SK-N-MC (cell line): ENCODE measurements at places on chromosomes 6 and 20.

DNA sequence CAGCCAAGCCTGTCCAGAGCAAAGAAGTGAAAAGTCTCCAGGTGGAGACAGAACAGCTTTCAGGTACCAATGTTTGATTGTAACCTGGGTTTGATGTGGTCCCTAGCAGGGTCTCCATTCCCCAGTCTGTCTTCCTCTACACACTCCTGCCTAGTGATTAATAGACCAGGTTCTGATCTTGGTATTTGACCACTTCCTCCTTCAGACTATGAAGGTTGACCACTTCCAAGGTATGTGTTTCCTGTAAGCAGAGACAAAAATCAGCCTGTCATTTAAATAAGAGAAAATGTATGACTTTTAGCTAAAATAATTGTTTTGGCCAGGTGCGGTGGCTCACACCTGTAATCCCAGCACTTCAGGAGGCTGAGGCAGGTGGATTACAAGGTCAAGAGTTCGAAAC, 41.8 kb upstream of the TOP1 start:
- no peak for DNase-seq

GRCh38 chr6:38169221-38169976, 349.9 kb downstream of the ZFAND3 start:
- no peak for DNase-seq

DNA sequence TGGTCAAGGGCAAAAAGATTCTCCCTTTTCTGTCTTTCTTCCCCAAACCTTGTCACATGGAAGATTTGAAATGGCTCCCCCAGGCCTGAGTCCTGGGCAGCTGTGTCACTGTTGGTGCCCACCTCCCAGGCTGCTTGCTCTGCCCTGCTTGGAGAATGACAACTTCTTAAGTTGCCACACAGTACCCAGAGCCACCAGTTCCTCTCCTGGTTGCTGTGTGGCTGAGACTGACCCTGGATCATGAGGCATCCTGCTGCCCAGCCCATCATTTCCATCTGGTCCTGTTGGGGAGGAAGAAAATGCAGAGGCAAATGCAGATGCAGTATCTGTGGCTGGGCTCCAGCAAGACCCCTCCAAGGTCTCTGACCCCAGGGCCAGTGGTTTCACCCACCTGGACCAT, 113.7 kb downstream of the PHACTR3 start:
- no peak for DNase-seq

- no peak for DNase-seq
Observed at GRCh38 chr6:52251113-52251512, 6.8 kb upstream of the IL17F start.

DNA sequence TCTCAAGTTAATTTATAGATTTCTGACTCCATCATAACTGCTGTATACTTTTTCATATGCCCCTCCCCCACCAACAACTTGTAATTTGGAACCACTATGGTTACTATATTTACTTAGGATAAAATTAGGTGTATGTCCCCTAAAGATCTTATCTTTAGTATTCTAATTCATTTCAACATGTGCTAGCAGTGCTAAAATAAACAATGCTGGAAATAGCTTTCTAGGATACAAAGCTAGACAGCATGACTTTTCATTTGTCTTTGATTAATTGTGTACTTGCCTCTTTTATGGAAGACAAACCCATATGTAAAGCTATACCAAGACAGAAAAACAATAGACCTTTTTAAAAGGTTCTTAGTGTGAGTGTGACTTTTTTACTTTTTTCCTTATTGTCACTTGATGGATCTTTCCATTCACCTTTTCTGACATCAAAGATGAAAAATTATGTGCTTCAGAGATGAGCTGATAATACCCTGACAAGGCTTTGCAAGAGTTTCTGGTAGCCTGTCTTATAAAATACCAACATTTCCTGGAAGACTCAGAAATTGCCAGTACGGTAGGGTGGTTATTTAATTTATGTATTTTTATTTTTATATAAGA, 31.2 kb upstream of the POPDC3 start:
- no peak for DNase-seq

DNA sequence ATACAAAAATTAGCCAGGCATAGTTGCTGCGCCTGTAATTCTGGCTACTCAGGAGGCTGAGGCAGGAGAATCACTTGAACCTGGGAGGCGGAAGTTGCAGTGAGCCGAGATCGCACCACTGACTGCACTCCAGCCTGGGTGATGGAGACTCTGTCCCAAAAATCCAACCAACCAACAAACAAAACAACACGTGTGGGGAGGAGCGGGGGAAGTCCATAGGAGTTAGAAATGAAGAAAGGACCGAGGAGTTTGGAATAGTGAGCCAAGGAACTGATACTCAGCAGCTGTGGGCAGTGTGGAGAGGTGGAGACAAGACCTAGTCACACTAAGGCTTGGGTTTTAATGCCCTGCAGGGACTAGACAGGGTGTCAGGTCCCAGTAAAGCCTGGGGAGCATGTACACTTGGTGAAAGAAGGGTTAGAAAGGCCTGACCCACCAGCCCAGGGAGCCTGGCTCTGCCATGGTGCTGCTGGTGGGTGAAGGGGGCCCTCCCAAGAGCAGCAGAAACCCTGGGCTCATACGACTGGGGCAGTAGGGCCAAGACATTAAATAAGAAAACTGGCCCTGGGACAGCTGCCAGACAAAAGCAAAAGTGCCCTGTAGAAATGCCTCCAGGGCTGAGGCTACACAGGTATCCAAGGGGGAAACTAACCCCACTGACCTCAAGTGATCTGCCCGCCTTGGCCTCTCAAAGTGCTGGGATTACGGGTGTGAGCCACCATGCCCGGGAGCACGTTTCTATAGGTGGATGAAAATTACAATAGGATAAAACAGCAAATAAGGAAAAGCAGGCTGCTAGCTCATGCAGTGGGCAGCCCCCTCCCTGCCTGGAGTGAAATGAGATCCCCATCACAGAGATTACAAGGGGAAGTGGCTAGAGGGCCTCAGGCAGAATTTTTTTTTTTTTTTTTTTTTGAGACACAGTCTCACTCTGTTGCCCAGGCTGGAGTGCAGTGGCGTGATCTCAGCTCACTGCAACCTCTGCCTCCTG, 58.0 kb downstream of the MYH7B start:
- DNase-seq: no peak

GRCh38 chr6:110482774-110483400, 6.5 kb upstream of the SLC22A16 start:
- DNase-seq: no peak

GRCh38 chr6:133837801-133838349, 51.0 kb upstream of the TCF21 start:
- no peak for DNase-seq

GRCh38 chr6:73985891-73986290, 289.9 kb downstream of the CD109 start:
- no peak for DNase-seq

DNA sequence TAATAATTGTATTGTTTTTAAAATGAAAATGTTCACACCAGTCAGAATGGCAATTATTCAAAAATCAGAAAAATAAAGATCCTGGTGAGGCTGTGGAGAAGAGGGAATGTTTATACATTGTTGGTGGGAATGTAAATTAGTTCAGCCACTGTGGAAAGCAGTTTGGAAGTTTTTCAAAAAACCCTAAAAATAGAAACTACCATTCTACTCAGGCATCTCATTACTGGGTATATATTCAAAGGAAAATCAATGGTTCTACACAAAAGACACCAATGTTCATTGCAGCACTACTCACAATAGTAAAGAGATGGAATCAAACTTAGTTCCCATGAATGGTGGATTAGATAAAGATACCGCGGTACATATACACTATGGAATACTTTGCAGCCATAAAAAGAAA, 461.5 kb upstream of the ADGRB3 start:
- DNase-seq: no peak

DNA sequence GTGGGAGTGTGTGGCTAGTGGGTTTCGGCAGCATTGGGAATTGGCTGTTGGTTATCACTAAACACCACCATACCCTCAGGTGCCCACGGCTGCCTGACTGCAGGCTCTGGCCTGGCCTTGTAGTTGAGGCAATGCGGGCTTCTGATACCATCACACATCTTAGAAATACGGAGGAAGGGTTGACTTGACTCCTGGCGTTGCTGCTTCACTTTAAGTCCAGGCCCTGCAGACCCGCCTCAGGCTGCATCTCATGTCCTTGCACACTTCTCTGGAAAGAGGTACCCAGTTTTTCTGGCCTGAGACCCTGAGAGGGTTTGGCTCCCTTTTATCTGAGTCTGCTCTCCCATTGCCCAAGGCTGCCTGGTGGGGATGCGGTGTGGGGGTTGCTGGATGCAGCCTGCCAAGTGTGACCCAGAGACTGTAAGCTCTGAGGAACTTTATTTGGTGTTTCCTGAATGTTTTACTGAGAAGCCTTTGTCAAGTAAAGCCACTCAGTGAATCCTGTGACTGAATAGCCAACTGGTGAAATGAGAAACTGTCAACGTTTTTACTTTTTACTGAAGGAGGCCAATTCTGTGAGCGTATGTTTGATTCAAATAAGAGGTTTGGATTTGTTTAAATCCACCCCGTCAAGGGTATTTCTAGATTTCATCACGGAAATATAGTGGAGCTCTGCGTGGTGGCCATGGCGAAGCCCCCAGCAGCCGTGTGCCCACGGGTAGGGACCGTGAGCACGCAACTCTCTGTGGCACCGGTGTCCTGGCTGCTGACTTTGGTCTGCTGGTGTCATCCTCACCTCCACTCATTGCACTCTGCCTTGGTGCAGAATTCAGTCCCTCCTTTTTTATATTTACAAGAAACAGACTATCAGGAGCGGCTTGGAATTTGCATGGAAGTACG, 160.1 kb downstream of the DTNBP1 start:
- no peak for DNase-seq

- DNase-seq: no peak
Observed at GRCh38 chr6:147418523-147418922, 90.0 kb upstream of the SAMD5 start.
